Stimulated activated CD4-positive, alpha-beta T cell treated with anti-CD3 and anti-CD28 coated beads, Interleukin-15, amount 100 ng/mL, for 1 hour (primary cell): ENCODE measurements at places on chromosomes 2 and 18.

- DNase-seq, result no peak
Observed at GRCh38 chr2:44635725-44636124, 274.0 kb downstream of the CAMKMT start.

- DNase-seq, result no peak
Observed at GRCh38 chr18:10715791-10716190, 190.0 kb downstream of the NAPG start.

DNA sequence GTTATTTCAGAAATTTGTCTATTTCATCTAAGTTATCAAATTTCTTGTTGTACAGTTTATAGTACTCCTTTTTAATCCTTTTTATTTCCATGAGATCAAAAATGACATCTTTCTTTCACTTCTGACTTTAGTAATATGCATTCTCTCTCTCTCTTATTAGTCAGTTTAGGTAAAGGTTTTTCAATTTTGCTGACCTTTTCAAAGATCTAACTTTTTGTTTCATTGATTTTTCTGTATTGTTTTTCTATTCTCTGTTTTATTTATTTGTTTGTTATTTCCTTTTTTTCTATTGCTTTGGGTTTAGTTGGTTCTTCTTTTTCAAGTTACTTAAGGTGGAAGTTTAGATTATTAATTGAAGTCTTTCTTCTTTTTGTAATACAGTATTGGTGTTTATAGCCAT, 294.2 kb downstream of the CCDC85A start:
- no peak for DNase-seq

DNA sequence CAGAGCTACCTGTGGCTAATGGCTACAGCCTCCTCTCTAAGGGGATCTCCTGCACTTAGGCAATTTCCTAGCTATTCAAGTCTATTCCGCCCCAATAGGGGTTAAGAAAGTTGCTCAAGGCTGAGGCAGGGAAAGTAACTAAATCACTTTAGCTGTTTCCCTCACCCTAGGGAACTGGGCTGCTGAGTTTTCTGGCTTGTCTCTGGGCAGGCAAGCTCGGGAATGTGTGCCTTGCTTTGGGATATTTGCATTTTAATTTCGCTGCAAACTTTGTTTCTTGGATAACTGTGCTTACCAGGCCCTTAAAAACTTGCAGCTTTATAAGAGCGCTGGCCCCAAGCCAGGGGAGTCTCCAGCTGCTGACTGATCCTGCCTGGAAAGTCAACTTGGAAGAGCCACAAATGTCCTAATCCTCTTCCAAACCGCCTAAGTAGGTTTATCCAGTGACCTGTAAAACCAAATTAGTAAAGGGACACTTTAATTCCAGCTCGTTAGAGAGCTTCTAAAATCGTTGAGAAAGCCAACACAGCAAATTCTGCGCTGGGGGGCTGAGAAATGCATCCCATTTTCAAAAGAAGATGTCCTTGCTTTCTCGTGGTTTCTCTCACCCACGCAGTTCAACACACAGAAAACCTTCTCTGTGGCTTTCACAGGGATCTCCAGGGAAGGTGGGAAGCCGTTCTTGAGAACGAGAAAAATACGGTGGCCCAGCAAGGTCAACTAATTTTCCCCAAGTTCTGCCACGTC, 59.5 kb upstream of the SP3 start:
- no peak for DNase-seq

GRCh38 chr2:66985906-66986305, 411.2 kb upstream of the ETAA1 start:
- DNase-seq, result no peak

- DNase-seq, result no peak
Observed at GRCh38 chr18:53153281-53153680, 813.3 kb downstream of the DCC start.

DNA sequence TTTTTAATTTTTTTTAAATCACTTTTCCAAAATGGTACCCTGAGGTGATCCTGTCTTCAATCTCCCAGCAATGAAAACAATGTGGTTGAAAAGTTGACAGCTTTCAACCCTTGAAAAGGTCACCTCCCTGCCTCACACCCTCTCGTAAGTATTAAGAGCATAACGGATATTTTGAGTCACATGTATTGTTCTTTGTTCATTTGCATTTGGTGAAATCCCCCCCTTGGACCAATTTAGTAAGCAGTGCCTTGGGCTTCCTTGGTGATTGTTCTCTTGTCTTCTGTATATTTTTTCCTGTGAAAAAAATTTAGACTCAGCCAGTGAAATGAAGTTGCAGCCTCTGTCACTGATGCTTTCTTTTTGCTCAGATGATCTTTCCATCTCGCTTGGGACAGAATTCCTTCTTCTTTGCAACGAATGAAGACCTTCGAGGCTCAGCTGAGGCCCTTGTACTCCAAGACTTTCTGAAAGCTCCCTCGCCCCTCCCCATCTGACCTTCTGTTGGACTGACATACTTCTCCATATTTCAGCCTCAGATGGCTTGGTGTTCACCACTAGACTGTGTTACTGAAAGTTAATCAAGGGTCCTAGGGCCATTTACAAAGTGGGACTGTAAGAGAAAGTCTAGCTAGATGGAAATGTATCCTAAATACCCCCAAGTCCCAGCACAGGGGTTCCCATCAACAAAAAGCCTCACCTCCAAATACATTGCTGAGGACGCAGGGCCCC, 158.4 kb downstream of the BCL2 start:
- DNase-seq, result no peak

GRCh38 chr2:31249009-31249690, 15.2 kb downstream of the EHD3 start:
- DNase-seq, result no peak

GRCh38 chr2:240988146-240988545, 10.3 kb upstream of the SNED1 start:
- no peak for DNase-seq

DNA sequence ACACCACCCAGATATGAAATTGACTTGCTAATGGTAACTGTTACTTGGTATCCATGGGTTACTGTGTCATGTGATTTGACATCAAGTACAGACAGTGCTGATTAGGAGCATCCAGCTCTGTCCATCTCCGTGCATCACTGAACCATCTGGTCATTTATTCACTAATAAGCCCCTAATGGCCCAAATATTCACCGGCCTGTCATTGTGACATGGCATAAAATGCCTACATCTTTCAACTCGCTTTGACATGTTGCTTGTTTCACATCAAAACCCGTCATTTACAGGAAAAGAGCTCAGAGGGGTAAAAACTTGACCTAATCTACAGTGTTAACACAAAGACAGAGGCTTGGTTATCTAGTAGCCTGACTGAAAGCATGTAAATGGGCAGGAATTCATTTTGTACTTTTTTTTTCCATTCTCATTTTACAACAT, 308.9 kb upstream of the ATP5MC3 start:
- DNase-seq, result no peak

- DNase-seq, result no peak
Observed at GRCh38 chr2:11596801-11597200, 63.0 kb downstream of the GREB1 start.

DNA sequence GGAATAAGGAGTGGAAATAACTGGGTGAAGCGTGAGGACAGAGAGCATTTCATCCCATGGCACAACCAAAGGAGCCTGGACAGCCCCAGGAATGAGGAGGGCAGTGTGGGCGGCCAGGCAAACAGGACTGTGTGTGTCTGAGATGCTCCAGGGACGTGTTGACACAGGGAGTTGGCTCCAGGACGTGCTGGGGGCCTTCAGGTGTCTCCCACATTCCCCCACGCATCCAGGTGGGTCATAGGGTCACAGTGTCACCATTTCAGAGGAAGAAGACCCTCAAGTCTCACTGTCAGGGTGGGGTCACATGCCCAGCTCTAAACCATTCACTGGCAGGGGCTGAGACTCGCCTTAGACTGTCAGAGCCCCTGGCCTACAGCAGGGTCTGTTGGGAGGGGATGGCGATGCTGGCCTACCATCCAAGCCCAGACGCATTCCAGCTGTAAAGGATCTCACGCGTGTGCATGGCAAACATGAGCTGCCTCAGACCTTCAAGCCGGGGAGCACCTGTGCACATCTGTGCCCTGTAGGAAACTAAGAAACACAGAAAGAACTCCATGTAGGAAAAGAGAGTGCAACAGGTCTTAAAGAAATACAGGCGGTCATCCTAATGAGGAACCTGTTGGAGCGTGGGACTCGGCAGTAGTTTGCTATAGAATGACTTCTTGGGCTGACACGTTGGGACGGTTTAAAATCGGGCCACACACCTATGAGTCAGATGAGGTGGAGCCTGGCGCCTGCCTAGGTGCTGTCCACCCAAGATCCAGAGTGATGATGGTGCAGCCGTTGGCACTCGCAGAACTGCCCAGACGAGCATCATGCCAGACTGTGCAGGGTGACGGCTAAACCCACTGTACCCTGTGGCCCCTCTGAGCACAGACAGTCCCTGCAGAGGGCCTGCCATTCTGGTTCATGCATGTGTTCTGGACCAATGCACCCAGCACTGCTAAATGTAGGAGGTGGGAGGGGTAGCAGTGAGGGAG, 17.3 kb downstream of the PARD6G start:
- DNase-seq, result no peak

DNA sequence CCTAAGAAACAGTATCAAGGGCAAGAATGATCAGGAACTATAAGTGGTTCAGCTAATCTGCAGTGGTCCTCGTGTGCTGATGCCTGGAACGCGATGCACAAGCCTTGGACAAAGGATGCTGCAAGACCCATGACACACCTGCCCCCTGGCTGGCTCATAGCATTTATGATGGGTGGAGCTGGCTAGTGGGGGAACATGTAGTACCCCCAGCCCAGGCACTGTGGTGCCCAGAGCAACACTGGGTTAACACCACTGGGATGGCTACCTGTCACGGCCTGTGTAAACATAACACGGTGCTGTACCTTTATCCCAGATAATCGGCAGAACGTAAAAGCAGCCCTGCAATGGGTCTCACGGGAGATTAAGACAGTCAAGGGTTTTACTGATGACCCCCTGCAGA, 60.3 kb upstream of the PEX13 start:
- DNase-seq, result no peak

DNA sequence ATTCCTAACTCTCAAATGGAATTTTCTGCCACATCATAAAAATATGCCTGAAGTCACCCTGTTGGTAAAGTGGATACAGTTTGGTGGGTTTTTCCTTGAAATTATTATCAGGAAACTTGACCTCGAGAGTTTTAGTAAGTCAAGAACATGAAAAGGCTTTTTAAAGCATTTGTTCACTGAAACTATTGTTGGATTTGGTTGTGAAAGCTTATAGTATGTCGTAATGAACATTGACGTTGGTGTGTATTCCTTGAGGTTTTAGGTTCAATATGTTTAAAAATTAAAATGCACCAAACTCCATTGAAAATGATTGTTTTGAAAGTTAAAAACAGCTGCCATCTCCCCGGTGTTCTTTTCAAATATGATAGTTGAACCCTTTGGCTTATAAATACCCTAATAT, 30.8 kb downstream of the AOX1 start:
- DNase-seq, result no peak

DNA sequence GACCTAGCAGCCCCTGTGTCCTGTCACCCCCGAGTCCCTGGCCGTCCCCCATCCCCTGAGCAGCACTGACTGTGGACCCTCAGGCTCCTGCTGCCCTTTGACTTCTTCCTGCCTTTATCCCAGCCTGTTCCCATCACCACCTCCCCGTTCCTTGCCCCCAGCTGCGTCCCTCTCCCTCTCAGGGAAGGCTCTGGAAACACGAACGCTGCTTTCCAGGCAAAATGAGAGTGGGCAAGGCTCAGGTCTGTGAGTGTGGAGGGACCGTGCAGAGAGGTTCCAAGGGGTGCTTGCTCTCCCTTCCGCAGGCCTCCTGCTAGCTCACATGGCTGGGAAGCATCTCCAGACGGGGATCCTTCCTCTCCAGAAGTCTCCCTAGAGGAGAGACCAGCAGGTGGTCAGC, 501.8 kb upstream of the SALL3 start:
- no peak for DNase-seq

DNA sequence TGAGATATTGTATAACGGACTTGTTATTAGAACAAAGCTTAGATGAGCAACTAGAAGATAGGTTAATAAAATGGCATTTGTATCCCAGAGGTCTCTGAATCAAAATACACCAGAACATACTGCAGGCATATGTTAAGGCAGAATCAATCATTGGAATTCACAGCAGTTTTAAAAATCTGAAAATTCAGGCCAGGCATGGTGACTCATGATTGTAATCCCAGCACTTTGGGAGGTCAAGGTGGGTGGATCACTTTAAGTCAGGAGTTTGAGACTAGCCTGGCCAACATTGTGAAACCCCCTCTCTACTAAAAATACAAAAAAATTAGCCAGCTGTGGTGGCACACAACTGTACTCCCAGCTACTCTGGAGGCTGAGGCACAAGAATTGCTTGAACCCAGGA, 405.2 kb downstream of the ZEB2 start:
- no peak for DNase-seq

DNA sequence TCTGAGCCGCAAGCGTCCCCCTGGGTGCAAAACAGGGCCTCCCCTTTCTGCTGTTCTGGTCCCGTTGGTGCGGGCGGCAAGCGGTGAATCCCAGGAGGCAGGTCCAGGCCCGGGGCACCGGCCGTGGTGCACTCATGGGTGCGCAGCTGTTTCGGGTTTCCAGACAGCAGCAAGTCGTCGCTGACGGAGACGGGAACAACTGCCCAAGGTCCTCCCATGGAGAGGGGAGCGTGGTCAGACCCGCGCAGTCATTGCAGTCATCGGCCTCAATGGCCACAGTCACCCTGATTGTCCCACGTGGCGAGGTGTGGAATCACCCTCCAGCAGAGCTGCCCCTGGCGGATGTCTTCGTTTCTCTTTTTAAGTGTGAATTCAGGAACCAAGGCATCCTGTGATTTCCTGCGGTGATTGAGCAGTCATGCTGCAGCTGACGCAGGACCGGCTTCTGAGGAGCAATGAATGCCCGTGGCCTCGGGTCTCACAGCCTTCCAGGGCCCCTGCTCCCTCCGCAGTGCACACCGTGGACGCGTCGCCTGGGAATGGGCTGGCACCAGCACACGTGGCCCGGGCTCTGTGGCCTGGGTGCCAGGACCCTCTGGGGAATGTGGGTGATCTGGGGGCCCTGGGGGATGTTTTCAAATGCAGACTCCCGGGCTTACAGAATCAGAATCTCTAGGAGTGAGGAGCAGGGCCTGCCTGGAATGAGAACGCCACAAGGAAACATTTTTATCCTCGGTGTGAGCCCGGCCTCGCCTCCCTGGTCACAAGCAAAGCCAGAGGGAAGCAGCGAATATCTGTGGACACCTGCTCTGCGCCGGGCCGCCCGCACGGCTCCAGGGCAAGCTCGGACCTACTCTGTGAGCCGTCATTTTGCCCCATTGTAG, 244.2 kb upstream of the SALL3 start:
- DNase-seq, result no peak

GRCh38 chr2:62297624-62298010, 101.7 kb downstream of the B3GNT2 start:
- no peak for DNase-seq
